Caco-2 (cell line): ENCODE measurements at places on chromosomes 12 and 14. TPM values are rescaled to one million over a fixed set of nuclear protein-coding genes. Genes with fewer than 3 reads are reported as not detected.

KLRC3 gene
- not detected in 2 replicates for total RNA-seq

TMEM229B gene
- 0.19 TPM in 1 of 2 replicates, not detected in the other for total RNA-seq

AMN1 gene
- 6.2 and 8.8 TPM in 2 replicates for total RNA-seq

CLEC4C gene
- not detected in 2 replicates for total RNA-seq

ASIC1 gene
- total RNA-seq = 15.6 and 17.8 TPM in 2 replicates

KLRB1 gene
- total RNA-seq = not detected in 2 replicates

CDCA4 gene
- 33.4 and 41.4 TPM in 2 replicates for total RNA-seq

DNA sequence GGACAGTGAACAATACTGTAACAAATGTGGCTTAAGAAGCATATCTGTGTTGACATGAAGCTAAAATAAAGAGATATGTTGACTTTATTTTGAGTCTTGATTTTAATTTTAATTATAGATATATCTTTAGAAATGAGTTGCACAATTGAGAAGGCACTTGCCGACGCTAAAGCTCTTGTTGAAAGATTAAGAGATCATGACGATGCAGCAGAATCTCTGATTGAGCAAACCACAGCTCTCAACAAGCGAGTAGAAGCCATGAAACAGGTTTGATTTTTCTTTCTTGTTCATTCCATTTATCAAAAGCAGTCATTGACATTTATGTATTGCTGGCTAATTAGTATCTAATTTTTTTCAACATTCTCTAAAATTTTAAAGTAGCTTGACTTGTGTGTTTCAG, 15.8 kb downstream of the FGFR1OP2 start:
- H3K4me1 ChIP-seq = no peaks in the 10 kb centered on the region
- no peak for DNase-seq
- H3K27ac ChIP-seq = no peak overlapping the region
- no peak overlapping the region for H3K4me3 ChIP-seq
- peaks cover 1% of the 10 kb centered on the region; the same call in 1 of the 2 replicates for H3K36me3 ChIP-seq

DNA sequence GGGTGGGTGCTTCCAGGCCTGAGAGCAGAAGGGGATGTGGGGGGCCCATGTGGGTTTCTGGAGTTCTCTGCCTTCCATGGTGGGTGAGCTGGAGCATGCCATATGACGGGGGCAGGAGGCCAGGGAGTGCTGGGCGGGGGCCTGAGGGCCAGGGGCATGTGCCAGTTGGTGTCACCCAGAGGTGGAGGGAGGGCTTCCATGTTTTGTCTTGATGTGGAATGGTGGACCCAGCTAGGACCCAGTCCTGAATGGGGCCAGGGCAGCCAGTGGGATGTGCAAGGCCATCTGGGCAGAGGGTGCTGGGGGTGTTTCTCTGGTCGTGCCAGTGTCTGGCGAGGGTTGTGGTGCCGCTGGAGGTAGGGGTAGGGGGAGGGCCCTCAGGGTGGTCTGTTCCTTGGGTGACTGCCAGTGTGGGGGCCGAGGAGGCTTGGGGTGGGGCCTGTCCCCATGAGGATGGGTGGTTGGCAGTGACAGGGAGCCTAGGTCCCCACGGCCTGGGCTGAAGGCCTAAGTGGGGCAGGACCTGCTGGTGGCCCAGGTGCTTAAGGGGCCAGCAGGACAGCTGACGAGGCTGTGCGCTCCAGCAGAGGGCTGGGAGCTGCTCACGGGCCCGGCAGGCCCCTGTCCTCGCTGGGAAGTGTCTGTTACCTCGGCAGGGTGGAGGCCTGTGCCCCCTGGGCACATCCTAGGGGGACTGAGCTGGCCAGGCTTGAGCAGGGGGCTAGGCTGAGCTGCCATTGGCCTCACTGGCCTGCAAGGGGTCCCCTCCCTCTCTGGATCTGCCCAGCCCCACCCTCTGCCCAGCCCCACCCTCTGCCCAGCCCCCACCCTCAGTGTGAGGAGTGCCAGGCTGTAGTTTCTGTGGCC, 26.8 kb downstream of the CEP170B start:
- H3K27me3 ChIP-seq = no peaks in the 10 kb centered on the region
- no peak overlapping the region for H3K4me3 ChIP-seq
- H3K36me3 ChIP-seq = no peaks in the 10 kb centered on the region
- peak; percentile 29 for DNase-seq
- no peak overlapping the region for H3K27ac ChIP-seq

DNA sequence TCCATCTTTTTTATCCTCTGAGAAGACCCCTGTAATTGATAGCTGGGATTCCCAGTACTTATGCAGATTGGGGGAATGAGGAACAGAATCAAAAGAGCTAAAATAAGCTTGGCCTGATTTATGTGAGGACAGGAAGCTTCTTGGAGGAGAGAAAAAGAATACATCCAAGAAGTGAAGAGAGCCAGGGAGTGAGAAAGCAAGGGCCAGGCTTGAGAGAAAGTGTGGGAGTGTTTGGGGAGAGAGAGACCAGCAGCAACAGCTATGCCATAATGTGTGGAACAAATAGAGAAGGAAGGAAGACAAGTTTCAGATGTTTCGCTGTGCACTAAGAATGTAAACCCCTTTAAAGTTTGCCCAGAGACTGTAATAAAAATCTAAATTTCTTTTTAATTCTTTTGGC, 4.0 kb upstream of the CCDC184 start:
- H3K4me3 ChIP-seq = no peak overlapping the region
- no peaks in the 10 kb centered on the region for H3K27me3 ChIP-seq
- no peaks in the 10 kb centered on the region for H3K36me3 ChIP-seq
- peaks cover 6% of the 10 kb centered on the region; the same call in 1 of the 2 replicates for H3K4me1 ChIP-seq

DNA sequence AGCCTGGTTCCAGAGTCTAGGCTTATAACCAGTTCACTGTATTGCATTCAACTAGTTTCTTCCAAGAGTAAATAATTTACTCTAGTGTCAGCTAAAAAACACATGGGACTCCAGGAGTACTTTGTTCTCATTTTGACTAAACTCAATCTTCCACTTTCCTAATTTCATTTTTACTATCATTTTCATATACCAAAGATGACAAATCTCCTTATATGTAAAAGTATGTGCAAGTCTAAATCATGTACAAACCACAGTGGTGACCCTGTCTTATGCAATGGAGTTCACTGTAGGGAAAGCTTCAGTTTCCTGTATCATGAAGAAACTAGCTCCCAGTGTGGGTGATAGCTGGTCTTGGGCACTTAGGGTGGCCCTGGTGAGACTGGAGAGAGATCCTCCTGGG, 151.6 kb downstream of the HELB start:
- H3K36me3 ChIP-seq = no peaks in the 10 kb centered on the region
- H3K4me1 ChIP-seq = no peaks in the 10 kb centered on the region
- DNase-seq = no peak
- H3K4me3 ChIP-seq = no peak overlapping the region
- H3K27ac ChIP-seq = no peak overlapping the region

- DNase-seq = no peak
- no peaks in the 10 kb centered on the region for H3K27me3 ChIP-seq
- H3K27ac ChIP-seq = no peak overlapping the region
- H3K36me3 ChIP-seq = no peaks in the 10 kb centered on the region
- no peak overlapping the region for H3K4me3 ChIP-seq
- no peaks in the 10 kb centered on the region for H3K4me1 ChIP-seq
Observed at GRCh38 chr12:59240048-59240447, 319.7 kb upstream of the LRIG3 start.

DNA sequence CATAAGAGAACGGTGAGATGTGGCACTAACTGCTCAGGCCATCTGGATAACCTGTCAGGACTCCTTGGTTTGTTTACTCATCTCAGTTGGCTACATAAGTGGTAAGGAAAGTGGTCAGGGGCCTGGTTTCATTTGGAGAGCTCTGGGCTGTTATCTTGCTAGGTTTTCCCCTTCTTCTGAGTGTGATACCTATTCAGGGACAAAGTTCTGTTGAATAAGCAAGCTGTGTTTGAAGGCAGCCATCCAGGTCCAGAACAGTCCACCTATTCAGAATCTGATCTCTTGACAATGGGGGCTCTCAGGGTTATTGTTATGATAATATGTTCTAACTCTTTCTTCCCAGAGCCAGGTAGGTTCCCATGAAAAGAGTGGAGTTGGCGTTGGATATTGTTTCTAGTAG, 194.9 kb downstream of the PAH start:
- no peaks in the 10 kb centered on the region for H3K4me1 ChIP-seq
- DNase-seq = no peak
- H3K36me3 ChIP-seq = no peaks in the 10 kb centered on the region
- H3K27me3 ChIP-seq = no peaks in the 10 kb centered on the region

DNA sequence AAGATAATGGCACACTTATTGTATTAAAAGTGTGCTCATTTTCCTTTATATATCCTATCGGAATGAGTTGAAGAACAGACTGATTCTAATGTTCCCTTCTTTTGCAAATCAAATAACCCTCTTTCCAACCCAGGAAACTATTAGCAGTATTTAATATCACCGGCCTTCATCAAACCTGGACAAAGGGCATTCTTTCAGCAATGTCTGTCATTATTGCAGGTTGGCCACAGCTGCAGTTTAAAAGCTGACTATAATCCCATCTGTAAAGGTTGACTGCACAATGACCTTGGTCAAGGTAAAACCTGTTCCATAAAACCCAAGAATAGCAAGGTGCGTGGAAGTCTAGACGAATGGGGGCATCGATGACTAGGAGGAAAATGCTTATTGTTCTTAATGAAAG, 472.3 kb upstream of the SOX5 start:
- no peaks in the 10 kb centered on the region for H3K27me3 ChIP-seq
- H3K4me3 ChIP-seq = no peak overlapping the region
- no peaks in the 10 kb centered on the region for H3K36me3 ChIP-seq
- DNase-seq = no peak

GRCh38 chr14:101215927-101216326, 312.4 kb upstream of the RTL1 start:
- H3K27me3 ChIP-seq = no peaks in the 10 kb centered on the region
- H3K4me1 ChIP-seq = peaks cover 11% of the 10 kb centered on the region
- no peak for DNase-seq
- H3K4me3 ChIP-seq = no peak overlapping the region
- no peak overlapping the region for H3K27ac ChIP-seq

DNA sequence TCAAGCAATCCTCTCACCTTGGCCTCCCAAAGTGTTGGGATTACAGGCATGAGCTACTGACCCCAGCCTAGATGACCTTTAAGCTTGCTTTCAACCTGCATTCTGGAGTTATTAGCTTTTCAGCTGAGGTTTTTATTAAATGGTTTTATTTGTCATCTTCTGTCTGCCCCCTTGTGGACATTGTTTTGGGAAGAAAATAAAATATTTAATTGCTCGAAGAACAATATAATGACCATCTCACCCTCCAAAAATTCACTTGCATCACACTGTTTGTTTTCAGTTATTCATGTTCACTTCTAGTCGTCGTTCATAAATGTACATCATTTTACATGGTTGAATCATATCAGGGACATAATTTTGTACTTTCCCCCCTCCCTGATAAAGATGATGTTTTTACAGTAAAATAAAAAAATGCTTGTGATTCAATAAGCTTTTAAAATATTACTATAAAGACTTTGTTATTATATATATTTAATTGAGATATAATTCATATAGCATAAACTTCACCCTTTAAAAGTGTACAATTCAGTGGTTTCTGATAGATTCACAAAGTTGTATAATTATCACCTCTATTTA, 10.1 kb upstream of the SPATS2 start:
- no peaks in the 10 kb centered on the region for H3K4me1 ChIP-seq
- H3K36me3 ChIP-seq = no peaks in the 10 kb centered on the region; the same call in 1 of the 2 replicates
- H3K27ac ChIP-seq = no peak overlapping the region
- no peak for DNase-seq
- H3K27me3 ChIP-seq = no peaks in the 10 kb centered on the region
- no peak overlapping the region for H3K4me3 ChIP-seq

DNA sequence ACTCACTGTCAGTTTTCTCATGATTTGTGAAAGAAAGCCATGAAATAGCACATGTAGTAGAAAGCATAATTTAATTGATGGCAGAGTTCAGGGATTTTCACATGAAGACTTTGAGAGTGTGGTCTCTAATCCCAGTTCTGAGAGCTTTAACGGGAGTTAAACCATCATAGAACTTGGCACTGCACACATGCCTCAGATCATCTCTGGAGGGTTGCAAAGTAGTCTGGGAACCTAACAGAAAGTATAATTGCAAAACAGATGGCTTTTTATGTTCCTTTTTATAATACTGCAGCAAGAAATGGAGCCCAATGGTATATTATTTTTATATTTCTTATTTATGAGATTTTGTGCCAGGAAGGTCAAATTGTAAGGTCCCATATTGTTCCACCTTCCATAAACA, 77.9 kb downstream of the BHLHE41 start:
- H3K4me3 ChIP-seq = no peak overlapping the region
- H3K27ac ChIP-seq = no peak overlapping the region
- H3K36me3 ChIP-seq = no peaks in the 10 kb centered on the region
- no peak for DNase-seq

DNA sequence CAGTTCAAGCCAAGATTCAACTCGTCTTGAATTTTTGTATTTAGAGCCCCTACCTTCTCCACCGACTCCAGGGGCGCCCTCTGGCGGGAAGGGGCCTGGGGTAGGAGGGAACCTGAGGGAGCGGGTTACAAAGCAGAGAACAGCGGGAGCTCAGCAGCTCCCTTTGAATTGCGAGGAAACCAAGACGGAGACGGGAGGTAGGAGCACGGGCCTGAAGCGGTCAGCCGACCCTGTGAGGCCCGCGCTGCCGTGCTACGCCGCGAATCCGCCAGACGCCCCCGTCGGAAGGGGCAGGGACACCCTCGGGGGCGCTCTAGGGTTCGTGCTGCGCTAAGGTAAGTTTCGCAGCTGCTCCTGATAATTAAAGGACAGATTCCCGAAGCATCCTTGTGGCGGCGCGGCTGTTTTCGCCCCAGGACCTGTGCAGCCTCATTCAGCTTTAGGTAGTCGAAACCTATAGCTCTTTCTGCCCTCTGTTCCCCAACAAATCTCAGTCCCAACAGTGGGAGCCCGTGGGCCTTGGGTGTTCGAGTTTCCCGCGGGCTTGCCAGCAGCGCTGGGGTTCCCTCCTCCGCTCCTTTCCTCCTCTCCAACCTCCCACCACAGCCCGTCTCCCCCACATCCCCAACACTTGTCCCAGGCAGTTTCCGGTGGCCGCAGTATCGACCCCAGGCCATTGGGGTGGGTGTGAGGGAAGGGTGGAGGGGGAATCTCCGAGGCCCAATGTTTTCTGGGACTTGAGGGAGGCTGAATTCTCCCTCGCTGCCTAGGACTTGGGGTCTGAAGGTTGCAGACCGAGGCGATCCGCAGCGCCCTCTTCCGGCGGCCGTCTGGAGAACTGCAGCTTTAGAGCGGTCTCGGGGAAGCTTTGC, 5.1 kb upstream of the NKX2-1 start:
- H3K4me1 ChIP-seq = peaks cover 3% of the 10 kb centered on the region; the same call in 1 of the 2 replicates
- no peaks in the 10 kb centered on the region for H3K36me3 ChIP-seq
- peak; percentile 66 for DNase-seq
- no peak overlapping the region for H3K4me3 ChIP-seq
